ENCODE measurements at places on chromosomes 1 and 21.

DNA sequence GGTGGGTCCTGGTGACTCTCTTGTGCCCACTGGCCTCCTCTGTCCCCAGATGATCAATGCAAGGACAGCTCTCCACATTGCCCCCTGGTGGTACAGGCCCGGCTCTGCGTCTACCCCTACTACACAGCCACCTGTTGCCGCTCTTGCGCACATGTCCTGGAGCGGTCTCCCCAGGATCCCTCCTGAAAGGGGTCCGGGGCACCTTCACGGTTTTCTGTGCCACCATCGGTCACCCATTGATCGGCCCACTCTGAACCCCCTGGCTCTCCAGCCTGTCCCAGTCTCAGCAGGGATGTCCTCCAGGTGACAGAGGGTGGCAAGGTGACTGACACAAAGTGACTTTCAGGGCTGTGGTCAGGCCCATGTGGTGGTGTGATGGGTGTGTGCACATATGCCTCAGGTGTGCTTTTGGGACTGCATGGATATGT, 10.8 kb downstream of the ADAMTSL4 start:
- DNase-seq, result peak; percentile 16

- DNase-seq, result no peak
Measured at GRCh38 chr1:243924588-243925349, 74.7 kb upstream of the AKT3 start.

DNA sequence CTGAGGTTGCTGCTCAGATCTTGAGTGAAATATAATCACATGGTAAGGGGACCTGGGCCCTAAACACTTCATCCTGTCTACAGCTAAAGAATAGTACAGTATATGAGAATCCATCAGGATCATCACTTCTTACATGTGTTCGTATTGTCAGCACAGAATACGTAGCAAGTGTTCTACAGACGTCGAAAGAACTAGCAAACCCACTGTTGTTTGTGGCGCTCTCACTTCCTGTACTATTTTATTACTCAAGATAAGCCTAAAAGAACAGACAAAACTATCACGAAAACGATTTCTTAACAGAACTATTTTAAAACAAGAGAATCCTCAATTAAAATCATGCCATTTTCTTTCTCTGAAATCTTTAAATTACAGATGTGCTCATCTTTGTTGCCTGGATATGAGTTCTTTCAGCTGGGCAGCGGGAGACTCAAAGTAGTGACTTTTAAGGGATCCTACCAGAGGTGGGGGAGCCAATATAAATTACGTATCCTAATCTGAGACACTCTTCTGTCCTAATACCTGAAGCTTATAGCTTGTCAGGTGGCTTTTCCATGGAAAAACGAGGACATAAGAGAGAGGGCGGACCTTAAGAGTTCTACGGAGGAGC, 724 bp downstream of the ST7L start:
- DNase-seq, result no peak

- no peak for DNase-seq
Measured at GRCh38 chr1:96845464-96845863, 123.9 kb downstream of the PTBP2 start.

DNA sequence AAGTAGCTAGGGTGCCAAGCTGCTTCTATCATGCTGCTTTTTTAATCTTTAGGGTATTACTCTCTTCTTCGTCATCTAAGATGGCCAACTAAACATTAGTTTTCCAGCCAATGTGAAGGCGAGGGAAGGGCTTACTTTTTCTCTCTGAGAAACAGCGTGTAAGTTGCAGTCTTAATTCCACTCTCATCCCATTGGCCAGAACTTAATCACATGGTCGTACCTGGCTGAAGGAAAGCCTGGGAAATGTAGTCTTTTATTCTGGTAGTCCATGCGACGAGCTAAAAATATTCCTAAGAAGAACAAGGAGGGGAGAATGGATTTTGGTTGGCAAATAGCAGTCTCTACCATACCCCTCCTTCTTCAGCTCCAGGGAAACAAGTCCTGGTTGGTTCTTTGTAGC, 21.5 kb downstream of the DNAJC6 start:
- no peak for DNase-seq

GRCh38 chr1:84947536-84948410, 49.1 kb downstream of the MCOLN2 start:
- DNase-seq, result no peak

GRCh38 chr1:17895986-17896385, 140.9 kb downstream of the ACTL8 start:
- DNase-seq, result no peak

DNA sequence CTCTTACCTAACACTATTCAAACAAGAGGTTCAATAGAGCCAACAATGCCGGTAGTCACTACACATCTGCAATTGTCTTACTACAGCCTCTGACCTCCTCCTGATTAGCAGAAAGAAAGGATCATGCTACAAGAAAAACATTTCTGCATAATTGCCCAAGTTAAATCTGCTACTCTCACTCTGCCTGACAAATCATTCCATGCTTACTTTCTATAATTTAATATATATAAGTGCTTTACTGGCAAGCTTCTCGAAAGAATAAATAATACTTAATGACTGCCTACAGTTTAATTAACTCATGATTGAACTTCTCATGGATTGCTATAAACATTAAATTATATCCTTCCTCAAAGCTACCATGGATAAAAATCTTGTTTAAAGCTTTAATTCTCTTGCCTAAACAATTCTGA, 156.0 kb downstream of the SLC45A1 start:
- no peak for DNase-seq

DNA sequence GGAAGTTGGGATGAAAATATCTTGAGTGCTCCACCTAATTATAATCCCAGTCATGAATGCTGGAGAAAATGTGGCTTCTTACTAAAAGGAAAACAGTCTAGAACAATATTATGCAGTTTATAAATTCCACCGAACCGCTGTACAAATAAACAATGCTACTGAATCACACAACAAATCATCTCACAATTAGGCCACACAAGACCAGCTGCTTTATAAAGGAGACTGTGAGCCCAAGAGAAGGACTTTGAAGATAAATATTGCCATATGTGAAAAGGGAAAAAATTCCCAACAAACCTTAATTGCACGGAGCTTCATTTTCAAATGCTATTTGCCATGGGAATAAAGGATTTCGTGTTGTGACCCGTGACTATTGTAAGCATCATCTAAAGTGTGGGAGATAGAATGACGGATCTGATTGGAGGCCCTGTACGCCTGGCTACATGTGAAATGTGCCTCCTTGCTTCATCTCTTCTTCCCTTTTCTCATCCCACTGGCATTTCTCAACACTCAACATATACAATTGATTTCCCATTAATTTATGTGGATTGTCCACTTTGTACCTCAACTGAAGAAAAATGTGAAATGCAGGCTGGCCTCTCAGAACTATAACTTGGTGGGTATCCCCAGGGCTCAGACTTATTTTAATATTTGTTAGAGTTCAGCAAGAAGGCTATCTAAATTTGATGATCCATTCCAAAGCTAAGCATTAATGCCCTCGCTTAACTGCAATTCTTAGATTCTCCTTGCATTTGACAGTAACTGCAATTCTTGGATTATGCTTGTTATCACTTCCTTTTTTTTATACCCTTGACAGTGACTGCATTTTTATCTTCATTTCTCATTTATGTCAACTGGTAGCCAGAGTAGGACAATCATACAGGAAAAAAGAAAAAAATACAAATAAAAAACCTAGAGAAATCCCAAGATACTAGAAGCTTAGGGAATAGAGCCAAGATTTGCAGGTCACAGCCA, 122.3 kb downstream of the TGFB2 start:
- DNase-seq, result no peak

- no peak for DNase-seq
Measured at GRCh38 chr1:51063121-51063520, 38.9 kb upstream of the C1orf185 start.

- DNase-seq, result no peak
Measured at GRCh38 chr1:224785040-224785328, 144.5 kb upstream of the DNAH14 start.

DNA sequence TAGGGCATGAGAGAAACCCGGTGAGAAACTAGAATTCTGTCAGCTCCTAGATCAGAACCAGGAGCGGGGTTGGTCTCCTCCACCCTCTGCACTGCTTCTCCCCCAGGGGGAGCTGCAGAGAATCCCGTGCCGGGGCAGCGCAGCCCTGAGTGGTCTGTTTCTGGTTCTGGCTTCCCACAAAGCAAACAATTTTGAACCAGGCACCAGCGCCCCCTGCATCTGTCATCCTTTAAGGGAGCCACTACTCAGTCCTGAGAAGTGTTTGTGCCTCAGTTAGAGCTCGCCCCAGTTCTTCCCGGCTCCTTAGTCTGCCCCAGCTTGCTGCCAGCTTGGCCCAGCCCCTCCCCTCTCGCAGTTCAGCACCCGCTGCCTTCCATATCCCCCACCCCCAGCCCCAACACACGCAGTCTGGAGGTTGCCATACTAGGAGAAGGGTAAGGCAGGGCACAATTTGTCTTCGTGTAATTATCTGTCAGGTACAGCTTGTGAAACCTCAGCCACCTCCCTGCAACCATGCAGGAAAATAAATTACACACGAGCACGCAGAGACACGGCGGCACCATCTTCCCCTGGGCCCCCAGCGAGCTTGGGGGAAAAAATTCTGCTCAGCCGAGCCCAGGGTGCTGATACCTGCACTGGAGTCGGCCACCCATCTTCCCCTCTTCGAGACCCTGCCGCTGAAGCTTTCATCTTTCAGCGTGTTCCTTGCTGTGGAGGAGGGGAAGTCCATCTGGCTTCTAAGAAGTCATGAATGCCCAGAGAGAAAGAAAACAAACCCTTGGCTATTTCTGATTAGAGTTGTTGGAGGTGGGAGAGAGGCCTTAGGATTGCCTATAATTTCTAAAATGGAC, 62.6 kb upstream of the CD1D start:
- peak; percentile 19 for DNase-seq

- no peak for DNase-seq
Measured at GRCh38 chr1:25992689-25993171, 5.1 kb downstream of the PAFAH2 start.

GRCh38 chr1:87115891-87116290, 201.5 kb downstream of the HS2ST1 start:
- DNase-seq, result no peak

DNA sequence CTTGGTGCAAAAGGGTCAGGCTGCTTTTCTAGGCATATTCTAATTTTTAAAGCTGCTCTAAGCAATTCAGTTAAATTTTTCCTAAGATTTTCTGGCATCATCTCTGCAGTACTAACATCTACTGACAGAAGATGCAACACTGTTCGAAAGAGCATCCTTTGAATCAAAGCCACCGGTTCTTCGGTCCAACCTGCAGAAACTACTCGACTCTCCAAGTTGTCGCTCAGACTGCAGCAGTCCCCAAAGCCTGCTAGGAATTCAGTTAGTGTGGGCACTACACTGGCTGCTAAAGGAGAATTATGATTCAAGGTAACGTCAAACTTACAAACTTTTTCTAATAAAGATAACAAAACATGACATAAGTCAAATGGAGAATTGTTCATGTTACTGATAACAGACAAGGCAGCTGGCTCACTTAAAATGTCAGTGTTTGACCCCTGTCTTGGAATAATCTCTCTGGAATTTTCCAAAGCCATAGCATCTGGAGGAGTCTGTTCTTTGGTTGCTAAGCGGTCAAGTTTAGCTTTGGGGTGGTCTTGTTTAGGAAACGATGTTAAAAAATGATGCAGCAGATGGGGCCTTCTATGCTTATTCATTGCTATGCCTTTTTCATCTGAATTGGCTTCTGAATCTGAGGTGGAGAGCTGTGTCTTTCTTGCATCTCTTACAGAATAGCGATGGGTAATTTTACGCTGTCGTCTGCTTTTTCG, 56.9 kb downstream of the LYST start:
- DNase-seq, result no peak

- no peak for DNase-seq
Measured at GRCh38 chr1:202589190-202589930, 120.9 kb downstream of the SYT2 start.
